ENCODE measurements at places on chromosomes 1 and 21.

- DNase-seq: no peak
These were observed 50.6 kb upstream of the ZC3H12A start for GRCh38 chr1:37423810-37424209.

- DNase-seq: no peak
These were observed 65.0 kb downstream of the TOR3A start for GRCh38 chr1:179146911-179147310.

DNA sequence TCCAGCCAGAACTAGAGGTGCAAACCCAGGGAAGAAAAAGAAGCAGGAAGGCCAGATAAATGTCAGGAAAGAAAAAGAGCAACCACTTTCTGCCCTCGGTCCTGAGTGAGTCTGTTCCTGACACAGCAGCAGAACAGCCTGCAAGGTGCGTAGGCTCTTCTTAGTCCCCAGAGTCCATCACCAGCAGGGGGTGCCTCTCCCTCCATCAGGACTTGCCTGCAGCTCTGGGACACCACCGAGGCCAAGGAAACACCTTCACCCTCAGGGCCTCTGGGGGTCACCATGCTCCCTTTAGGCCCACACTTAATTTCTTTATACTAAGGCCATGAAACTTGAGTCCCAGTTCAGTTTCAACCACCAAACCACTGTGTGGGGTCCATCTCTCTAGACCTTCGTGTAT, 43.7 kb upstream of the NFASC start:
- no peak for DNase-seq

GRCh38 chr1:145846201-145846612, 777 bp downstream of the NUDT17 start:
- peak; percentile 21 for DNase-seq

DNA sequence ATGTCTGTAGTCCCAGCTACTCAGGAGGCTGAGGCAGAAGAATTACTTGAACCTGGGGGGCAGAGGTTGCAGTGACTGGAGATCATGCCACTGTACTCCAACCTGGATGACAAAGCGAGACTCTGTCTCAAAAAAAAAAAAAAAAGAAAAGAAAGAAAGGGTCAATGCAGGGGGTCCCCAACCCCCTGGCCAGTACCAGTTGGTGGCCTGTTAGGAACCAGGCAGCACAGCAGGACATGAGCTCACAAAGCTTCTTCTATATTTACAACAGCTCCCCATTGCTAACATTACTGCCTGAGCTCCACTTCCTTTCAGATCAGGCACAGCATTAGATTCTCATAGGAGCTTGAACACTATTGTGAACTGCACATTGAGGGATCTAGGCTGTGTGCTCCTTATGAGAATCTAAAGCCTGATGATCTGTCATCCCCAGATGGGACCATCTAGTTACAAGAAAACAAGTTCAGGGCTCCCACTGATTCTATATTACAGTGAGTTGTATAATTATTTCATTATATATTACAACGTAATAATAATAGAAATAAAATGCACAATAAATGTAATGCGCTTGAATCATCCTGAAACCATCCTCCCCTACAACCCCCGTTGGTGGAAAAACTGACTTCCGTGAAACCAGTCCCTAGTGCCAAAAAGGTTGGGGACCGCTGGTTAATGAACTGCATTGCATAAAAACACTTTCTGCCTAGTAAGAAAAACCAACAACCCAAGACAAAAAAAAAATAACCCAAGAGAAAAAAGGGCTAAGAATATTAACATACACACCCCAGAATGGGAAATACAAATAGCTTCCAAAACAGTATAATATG, 2.8 kb downstream of the ZBTB8OS start:
- no peak for DNase-seq

GRCh38 chr1:110255392-110255787, 45.3 kb downstream of the KCNC4 start:
- no peak for DNase-seq

DNA sequence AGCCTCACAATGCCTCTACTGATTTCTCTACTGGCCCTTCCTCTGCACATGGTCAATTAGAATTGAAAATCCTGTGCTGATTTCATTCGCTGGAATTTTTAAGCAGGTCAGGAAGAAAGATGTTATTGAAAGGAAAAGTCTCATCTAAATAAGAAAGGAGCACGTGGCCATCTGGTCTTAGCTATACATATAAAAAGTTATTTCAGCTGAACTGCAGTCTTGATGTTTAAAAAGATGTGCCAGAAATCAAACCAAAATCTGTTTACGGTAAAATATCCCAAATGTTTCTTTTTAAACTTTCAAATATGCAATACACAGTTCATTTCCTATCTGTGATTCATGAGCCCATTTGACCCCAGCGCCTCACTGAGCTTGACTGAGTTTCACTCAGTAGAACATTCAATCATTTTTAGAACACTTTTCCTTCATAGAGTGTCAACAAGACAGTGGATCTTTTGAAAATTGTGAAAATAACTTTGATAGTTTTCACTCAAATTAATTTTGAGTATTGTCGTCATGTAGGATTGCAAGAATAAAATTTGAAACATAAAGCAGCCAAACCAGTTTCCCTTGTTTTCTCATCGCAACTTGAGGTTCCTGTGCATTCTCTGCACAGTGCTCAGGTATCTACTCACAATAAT, 293.6 kb downstream of the PTPRC start:
- no peak for DNase-seq

DNA sequence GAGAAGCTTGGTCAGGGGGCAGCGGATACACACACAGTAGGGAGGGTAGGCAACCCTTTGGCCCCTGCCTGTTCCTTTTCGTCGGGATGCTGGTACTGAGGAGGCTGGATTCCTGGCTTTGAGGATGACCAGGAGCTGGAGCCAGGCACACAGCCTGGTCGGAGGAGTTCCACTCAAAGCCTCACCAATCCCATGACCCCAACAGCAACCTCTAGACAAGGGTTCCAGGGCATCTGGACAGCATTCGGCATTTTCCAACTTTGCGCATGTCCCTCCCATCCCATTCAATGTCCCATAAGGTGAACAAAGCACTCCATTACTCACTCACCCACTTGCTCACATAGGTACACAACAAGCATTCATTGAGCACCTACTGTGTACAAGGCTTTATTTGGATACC, 42.6 kb upstream of the HMGB4 start:
- DNase-seq: no peak

DNA sequence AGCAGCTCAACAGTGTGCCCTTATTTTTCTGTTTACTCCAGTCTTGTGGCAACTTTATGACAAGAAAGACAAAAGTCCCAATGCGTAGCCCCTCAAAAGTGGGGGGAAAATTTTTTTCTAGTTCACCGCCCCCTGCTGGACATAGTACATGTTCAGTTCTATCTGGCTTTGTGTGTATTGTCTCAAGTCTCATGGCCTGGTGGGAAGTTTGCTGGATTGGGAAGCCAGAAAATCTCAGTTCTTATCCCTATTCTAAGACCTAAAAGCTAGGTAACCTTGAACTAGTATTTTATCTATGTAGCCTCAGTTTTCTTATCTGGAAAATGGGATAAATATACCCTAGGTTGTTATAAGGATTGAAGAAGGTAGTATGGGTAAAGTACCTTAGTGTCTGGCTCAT, 55.8 kb upstream of the LDLRAP1 start:
- no peak for DNase-seq

GRCh38 chr1:42922687-42923366, 35.8 kb downstream of the SLC2A1 start:
- no peak for DNase-seq

DNA sequence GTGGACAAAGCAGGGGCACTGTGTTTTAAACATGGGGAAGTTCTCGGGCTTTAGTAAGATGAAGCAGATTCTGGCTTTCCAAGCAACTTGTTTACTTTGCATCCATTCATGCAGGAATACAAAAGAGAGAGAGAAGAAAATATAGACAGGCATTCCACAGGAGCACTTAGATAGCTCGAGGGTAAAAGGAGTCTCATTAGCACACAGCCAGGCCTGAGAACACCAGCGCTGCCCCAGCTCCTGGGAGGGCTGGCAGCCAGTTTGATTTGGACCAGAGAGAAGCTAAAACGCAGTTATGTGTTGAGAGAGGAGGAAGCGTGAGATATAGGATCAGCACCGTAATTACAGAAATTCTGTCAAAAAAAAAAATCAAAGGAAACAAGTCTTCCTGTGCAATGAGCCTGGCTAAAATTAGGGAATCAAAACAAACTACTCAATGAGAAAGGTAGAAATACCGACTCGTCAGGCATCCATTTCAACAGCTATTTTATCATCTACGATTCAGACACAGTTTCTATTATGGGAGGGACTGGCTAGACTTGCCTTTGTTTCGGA, 68.2 kb downstream of the CLSTN1 start:
- no peak for DNase-seq

DNA sequence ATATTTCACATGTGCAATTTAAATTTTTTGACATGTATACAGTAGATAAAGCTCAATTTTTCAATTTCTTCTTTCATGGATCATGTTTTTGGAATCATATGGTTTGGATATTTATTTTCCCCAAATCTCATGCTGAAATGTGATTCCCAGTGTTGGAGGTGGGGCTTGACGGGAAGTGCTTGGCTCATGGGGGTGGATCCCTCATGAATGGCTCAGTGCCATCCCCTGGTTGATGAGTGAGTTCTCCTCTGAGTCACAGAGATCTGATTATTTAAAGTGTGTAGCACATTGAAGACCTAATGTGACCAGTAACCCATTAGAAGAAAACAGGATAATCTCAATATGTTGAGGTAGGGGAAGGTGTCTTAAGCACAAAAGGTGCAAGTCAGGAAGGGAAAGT, 9.1 kb upstream of the IFI16 start:
- no peak for DNase-seq

- no peak for DNase-seq
These were observed at the start of gene ACKR1 for GRCh38 chr1:159204161-159205141. TSS of gene ACKR1 (plus strand) at chr1:159204875. CDS start at chr1:159204960, 85 bp downstream.

DNA sequence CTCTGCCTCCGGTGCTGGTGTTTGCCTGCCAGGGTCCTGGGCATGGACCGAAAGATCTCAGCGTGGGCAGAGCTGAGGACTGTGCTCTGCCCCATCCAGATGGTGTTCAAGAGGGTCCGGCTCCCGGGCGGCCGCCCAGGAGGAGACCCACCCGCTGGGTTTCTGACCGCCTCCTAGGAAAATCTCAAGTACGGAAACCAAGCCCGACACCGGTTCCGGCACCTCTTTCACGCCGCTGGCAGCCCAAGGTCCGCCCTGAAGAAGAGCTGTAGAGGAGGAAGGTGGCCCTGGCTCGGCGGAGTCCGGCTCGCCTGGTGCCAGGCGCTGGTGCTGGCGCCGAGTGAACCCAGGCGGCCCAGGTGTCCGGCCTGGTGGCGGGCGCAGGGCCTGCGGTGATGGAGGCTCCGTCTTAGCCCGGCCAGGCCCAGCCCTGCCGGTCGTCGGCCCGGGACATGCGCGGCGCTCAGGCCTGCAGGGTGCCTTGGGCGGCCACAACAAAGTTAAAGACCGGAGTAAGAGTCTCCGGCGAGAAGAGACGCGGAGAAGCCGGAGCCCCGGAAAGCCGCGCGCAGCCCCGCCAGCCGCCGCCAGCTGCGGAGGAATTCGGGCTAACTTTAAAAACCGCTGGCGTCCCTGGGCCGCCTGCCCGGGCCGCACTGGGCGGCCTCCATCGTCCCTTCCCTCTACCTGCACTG, 1.5 kb downstream of the GRIK3 start:
- no peak for DNase-seq

DNA sequence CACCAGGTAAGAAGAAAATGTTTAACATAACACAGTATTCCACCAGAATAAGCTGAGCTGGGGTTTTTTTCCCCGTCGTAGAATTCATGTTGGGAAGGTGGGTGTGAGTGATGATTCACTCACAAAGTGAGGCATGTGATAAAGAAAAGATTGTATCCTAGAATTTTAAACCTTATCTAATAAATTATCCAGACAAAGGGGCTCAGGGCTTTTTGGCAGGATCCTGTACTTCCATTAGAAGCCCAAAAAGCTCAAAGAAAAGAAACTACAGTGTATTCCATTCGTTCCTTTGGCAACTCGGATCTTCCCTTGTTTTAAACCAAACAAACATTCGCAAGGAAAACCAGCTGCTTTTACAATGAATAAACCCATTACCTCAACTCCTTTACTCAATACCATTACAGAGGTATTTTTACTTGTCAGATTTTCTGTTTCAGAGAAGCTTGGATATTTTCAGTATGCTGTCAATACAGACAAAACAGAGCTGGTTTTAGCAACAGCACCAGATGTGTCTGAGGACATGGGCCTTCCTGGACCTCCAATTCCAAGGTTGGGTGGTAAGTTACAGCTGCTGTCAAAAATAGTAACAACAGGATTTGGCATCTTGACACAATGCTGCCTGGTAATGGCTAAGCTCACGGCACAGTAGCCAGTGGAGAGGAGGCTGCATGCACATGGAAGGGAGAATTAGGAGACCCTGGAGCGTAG, 159.9 kb upstream of the RUNX1 start:
- no peak for DNase-seq

GRCh38 chr1:61426254-61426653, 298.7 kb downstream of the TM2D1 start:
- no peak for DNase-seq

- no peak for DNase-seq
These were observed 3.9 kb upstream of the ZBED6 start for GRCh38 chr1:203791498-203791897.

DNA sequence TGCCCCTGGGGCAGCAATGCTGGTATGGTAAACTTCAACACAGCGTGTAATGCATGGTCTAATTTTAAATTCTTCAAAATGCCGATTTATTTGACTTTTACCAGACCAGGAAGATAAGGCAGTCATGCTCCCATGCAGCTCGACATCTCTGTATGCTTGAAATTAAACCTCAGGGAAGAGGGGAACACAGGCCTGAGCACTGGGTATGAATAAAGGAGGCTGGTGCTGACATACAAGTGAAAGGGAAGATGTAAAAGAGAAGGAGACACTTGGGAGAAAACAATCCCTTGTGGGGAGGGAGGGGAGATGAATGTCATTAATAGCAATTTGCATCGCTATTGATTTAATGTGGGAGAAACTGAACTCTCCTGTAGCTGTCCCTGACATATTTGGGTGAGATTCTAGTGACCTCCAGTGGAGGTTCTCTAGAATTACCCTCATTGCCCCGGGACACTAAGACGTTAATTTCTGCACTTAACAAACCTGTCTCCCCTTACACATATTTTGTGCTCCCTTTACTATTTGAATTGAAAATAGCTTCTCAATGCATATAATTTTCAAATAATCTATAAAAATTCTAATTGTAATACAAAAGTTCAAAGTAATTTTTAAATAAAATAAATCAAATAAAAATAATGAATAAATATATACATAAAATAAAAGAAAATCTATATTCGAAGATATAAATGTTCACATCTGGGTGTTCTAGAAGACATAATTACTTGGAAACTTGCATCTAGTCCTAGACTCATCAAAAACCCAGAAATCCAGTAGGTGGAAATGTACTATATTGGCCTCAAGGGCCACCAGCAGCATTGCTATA, 283.1 kb downstream of the LMX1A start:
- DNase-seq: no peak

- no peak for DNase-seq
These were observed 290.0 kb downstream of the OMA1 start for GRCh38 chr1:58256546-58256945.

DNA sequence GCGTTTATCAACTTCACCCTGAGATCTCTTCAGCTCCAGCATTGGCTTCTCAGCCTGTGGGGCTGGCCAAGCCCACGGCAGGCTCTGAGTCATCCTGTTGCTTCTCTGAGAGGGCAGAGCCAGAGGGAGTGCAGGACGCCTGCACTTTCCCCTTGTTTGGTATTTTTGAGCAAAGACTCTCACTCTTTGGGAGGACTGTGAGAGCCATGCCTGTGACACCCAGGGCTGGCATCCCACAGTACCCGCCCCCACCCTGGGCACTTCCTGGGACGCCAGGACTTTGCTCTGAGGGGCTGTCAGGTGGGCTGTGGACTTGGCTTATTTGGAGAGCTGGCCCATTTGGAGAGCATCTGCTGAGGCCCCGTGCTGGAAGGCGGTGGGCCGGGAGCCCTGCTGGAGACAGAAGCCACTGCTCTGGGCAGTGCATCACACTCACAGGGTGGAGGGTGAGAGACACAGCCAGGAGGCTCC, 37.4 kb downstream of the VANGL1 start:
- no peak for DNase-seq

All from T-helper 1 cell (primary cell).